ENCODE measurements at places on chromosomes 16 and 17.

- DNase-seq, result peak; percentile 51
These were observed 19.1 kb downstream of the WIPI1 start for GRCh38 chr17:68437979-68438822.

GRCh38 chr16:57530104-57530521 is 6.3 kb downstream of the CCDC102A start:
- DNase-seq, result peak; percentile 18

DNA sequence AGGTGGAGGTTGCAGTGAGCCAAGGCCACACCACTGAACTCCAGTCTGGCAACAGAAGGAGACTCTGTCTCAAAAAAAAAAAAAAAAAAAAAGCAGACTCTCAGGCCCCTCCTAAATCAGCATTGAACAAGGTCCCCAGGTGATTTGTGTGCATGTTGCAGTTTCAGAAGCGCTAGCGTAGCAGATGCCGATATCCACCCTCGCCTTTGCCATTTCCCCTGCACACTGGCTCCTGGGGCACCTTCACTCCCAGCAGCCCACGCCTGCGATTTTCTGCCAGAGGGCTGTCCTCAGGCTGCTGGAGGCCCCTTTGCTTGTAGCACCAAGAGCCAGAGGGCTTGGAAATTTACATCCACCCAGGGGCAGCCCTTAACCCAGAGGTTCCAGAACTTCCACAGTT is 95.6 kb downstream of the WSCD1 start:
- DNase-seq, result no peak

DNA sequence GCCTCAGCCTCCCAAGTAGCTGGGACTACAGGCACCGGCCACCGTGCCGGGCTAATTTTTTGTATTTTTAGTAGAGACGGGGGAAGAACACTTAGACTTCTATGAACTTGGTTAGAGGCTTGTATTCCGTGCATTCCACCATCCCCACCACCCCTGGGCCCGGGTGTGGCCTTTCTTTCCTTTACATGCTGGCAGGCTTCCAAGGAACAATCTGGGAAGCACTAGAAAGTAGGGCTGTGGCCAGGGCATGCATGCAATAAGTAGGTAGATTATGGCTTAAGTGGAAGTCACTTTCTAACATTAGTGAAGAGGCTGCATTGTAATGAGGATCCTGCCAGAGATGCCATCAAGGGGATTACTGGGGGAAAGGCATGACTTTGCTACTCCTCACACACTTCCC is 171.6 kb downstream of the SHISA6 start:
- no peak for DNase-seq

DNA sequence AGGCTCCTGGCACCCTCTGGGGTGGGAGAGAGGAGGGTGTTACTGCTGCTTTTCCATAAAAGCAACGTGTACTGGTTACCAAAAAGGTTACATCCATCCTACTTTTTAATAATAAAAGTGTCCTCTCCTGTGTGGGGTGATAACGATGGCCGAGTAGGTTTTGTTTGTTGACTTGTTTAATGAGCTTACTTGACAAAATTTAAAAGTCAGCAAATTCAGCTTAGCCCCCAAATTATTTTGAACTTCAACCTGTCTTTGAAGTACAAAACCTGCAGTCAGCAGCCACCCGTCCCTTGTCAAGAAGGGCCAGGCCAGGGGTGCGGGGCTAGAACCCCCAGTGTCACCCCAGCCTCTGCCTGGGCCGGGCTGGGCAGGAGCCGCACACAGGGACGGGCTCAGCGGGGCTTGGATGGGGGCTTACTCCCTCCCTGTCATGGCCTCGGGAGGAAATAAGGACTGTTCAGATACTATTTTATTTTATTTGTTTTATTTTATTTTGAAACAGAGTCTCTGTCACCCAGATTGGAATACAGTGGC is 103.9 kb upstream of the CHMP6 start:
- DNase-seq, result no peak

DNA sequence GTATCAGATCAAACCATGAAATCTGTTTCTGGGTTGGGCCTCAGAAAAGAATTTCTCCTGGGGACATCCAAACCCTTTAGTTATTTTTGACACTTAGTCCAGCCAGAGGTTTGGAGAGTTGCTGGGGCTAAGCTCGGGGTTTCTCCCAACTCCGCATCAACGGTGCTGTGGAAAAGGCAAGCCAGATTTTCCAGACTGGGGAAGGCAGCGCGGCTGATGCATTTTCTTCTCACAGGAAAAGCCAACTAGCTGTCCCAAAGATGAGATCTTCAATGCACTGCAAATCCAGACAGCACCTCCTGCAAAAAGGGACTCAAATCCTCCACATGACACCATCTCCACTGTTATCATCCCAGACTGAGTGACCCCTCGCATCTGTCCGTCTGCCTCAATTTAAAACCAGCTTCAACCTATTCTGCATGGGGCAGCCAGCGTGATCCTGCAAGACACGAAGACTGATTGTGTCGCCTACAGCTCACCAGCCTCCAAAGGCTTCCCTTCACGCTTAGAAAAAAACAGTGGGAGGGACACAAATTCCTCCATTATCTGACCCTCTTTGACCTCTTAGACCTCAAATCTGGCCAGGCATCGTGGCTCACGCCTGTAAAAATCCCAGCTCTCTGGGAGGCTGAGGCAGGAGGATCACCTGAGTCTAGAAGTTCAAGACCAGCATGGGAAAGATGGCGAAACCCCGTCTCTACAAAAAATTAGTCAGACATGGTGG is 62.0 kb downstream of the GAS7 start:
- no peak for DNase-seq

GRCh38 chr17:75364078-75364477 is 41.4 kb downstream of the GRB2 start:
- no peak for DNase-seq

DNA sequence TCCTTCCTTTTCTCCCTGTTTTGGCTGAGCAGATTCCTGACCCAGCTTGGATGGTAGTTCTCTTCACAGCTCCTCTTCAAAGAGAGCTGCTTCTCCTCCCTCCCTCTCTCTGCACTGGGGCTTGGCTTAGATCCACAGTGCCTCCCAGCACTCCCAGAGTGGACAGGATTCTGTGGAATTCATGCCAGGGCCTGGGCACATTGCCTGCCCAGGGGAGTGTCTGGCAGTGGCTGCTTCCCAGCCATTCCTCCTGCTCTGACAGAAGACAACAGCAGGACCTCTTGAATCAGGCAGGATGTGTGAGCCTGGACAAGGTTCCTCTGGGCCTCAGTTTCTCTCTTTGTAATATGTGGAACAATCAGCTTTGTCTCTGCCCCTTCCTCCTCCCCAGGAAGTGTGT is 4.5 kb upstream of the MMP28 start:
- peak; percentile 79 for DNase-seq

DNA sequence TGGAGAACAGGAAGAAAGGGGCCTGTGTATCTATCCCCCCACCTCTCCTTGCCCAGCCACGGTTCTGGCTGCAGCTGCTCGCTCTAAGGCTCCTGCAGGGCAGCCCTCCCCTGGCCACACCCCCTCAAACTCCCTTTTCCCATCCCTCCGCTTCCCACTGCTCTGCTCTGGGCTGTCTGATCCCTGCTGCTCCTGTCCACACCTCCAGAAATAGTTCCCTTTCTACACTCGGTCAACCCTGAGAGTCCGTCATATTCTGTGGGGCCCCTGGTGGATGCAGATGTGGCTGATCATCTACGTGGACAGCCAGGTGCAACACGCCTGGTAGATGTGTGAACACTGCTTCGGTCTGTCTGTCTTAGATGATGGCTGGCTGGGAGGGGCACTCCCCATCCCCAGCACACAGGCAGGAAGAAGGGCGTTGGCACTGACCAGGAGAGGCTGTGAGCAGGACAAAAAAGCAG is 19.3 kb upstream of the KRT19 start:
- no peak for DNase-seq

DNA sequence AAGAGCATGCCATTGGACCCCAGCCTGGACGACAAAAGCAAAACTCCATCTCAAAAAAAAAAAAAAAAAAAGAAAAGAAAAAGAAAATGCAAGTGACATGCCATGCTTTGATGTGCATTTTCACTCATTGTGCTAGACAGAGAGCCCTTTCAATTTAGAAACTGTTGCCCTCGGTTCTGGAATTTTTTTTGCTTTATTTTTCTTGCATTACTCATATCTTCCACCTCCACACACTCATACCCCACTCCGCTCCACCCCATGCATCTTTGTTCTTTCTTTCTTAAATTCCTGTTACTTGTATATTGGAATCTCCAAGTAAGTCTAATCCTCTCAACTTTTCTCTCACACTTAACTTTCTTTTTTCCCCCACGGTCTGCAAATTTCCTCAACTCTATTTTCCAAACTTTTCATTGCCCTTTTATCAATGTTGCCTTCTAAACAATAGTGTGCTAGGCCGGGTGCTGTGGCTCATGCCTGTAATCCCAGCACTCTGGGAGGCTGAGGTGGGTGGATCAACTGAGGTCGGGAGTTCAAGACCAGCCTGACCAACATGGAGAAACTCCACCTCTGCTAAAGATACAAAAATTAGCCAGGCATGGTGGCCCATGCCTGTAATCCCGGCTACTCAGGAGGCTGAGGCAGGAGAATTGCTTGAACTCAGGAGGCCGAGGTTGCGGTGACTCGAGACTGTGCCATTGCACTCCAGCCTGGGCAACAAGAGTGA is 16.8 kb upstream of the SUZ12 start:
- DNase-seq, result no peak

- DNase-seq, result no peak
These were observed 1.0 kb upstream of the GLG1 start for GRCh38 chr16:74607962-74608356.

DNA sequence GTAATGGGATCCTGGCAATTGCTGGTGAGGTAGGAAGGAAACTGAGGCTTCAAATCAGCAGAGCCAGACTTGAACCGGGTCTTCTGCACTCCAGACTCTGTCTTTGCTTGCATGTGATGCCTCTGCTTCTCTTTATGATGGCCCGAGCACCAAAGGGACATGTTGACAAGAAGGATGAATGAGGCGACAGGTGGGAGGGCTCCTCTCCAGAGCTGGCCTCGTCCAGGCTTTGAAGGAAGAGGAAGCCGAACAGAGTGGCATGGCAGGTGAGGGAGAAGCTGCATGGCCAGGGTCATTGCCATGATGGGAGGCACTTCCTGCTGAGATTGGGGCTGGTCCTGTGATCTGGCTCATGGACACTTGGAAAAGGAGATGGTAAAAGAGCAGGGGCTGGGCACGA is 40.8 kb downstream of the AKAP1 start:
- no peak for DNase-seq

- no peak for DNase-seq
These were observed 40.8 kb downstream of the SPOP start for GRCh38 chr17:49637050-49637449.

DNA sequence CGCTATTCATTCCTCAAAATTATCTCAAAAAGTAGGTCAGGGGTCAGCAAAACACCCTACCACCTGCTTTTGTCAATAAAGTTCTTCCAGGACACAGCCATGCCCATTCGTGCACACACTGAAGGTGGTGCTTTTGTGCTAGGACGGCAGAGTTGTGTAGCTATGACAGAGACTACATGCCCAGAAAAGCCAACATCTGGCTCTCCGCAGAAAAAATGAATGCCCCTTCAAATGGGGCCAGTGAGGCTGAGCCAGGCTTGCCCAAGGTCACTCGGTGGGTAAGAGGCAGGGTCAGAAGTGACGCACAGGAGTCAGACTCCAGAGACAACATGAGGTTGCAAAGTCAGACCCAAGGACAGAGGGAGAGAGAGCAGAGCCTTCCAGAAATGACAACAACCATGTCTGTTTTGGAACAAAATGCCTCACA is 200.1 kb downstream of the XYLT1 start:
- no peak for DNase-seq

DNA sequence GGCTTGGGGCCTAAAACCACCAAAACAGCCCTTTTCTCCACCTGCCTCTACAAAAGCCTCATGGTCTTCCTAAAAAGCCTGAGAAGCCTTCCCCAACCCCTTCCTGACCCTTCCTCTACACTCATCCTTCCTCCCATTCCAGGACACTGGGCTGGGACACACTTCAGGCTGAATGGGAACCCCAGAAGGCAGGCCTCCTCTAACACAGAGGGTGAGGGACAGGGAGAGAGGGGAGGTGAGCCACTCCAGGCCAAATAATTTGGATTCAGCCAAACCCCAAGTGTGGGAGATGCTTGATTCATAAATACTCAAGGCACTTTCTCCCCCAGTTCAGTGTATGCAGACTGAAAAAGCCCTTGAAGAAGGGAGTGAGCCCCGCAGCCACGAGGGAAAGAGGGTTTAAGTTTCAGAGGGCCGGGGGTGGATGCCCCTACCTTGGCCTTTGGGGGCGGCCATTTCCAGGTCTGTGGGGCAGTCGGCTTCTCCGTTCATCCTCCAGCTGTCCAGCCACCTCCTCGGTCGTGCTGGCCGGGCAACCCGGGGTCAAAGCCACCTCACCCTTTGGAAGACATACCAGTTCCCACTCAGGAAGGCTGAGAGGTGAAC is 1.6 kb downstream of the UBTF start:
- no peak for DNase-seq

GRCh38 chr16:82776470-82777146 is 149.8 kb downstream of the CDH13 start:
- no peak for DNase-seq

DNA sequence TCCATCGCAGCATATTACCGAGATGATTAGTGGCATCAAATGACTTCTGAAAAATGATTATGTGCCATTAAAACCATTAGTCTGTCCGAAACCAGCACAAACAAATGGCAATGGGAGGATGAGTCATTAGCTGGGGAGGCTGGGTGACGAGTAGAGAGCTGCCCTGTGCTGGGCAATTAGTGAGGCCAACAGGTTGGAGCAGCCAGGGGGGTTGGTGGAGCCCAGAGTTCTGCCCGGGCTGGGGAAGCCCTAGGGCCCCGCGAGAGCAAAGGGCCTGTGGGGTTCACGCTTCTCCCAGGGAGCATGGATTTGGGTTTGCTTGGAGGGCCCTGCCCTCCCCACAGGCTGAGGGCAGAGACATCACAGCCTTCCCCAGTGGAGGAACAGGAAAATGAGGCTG is 152.1 kb upstream of the RPL38 start:
- no peak for DNase-seq

DNA sequence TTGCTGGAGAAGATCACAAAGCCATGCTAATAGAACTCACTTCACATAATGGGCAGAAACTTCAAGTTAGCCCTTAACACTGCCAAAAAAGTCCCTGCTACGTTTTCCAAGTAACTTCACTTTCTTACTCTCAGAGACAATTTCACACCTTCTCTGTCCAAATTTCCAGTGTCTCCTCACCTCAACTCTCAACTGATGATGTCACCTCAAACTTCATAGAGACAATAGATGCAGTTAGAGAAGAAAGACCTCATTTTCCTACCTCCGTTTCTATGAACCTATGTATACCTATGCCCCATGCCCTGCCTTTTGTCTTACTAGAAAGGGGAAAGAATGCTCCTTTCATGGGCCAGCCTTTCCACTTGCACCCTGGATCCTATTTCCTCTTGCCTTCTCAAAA is 14.2 kb upstream of the EFCAB3 start:
- no peak for DNase-seq

DNA sequence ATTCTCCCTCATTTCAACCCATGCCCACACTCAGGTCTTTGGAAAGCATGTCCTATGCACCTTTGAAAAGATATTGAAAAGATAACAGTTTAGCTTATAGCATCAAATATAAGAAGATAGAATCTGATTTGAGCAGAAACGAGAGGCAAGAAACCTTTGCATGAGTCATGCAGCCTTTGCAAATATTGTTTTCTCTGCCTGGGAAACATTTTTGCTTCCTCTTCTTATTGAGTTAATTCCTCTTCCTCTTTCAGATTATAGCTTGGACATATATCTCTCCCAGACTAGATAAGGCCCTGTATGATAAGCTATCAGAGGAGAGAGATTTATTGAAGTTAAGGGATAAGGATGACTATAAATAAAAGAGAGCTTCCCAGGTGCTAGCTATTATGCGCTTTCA is 46.1 kb upstream of the KCNJ2 start:
- no peak for DNase-seq

- peak; percentile 85 for DNase-seq
These were observed 24.9 kb downstream of the ACTG1 start for GRCh38 chr17:81487487-81488275.

Data from left ventricle myocardium inferior (tissue), 1 donor.